ENCODE measurements at places on chromosomes 5 and 9. TPM values are rescaled to one million over a fixed set of nuclear protein-coding genes. Genes with fewer than 3 reads are reported as not detected.

- no peak for DNase-seq
Observed at GRCh38 chr9:130117376-130117775, 54.8 kb upstream of the NCS1 start.

DPYSL3 gene
- 68.5 TPM for total RNA-seq

ACSL6 gene
- total RNA-seq: 0.49 TPM

PPP6C gene
- total RNA-seq: 26.8 TPM

GRCh38 chr9:128231638-128232527 lies 28.7 kb downstream of the DNM1 start:
- no peak for DNase-seq

- no peak for DNase-seq
Observed at GRCh38 chr5:146805081-146805480, 73.5 kb downstream of the PPP2R2B start.

ARID3C gene
- total RNA-seq: not detected

GRCh38 chr9:10705383-10705782 lies 92.6 kb upstream of the PTPRD start:
- DNase-seq: no peak

GRCh38 chr5:133753856-133754255 lies 141.5 kb upstream of the FSTL4 start:
- no peak for DNase-seq

MYMK gene
- not detected for total RNA-seq

LCP2 gene
- 25.5 TPM for total RNA-seq

DNA sequence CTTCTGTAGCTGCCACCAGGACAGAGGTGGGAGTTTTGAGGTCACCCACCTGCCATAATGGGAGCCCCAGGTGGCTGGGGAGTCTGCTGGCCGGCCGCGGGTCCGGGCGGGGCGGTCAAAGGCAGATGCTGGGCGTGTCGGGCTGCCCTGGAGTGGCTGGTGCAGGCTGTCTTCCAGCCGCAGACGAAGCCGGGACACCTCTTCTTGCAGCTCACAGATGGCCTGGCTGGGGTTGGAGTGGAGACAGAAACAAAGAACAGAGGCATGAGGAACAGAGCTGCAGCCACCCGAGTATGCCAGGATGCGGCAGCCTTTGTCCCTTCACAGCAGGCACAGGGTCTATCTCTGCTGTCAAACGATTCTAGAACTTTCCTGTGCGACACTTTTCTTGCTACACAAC lies 18.0 kb downstream of the ORM2 start:
- no peak for DNase-seq

- DNase-seq: no peak
Observed at GRCh38 chr9:115964710-115965347, 188.8 kb upstream of the PAPPA start.

DNA sequence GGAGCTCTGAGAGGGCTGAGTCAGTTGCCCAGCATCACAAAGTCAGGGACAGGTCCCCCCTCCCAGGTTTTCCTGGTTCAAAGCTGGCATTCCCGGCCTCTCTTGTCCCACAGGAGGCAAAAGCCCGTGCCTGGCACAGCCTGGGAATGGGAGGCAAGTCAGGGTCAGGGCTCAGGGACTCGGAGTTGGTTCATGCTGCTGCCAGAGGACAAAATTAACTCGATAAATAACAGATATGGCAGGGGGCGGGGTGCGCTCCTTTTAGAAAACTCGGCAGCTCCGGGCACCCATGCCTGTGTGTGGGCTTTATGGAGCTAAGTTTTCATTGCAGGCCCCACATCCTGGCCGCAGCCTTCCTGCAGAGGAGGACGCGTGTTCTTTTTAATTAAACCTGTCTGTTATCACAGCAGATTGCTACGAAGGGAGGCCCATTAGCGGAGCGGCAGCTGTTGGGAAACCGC lies 62.8 kb upstream of the LMX1B start:
- no peak for DNase-seq

GRCh38 chr5:17743580-17744435 lies 109.5 kb downstream of the TAF11L14 start:
- DNase-seq: no peak

DNA sequence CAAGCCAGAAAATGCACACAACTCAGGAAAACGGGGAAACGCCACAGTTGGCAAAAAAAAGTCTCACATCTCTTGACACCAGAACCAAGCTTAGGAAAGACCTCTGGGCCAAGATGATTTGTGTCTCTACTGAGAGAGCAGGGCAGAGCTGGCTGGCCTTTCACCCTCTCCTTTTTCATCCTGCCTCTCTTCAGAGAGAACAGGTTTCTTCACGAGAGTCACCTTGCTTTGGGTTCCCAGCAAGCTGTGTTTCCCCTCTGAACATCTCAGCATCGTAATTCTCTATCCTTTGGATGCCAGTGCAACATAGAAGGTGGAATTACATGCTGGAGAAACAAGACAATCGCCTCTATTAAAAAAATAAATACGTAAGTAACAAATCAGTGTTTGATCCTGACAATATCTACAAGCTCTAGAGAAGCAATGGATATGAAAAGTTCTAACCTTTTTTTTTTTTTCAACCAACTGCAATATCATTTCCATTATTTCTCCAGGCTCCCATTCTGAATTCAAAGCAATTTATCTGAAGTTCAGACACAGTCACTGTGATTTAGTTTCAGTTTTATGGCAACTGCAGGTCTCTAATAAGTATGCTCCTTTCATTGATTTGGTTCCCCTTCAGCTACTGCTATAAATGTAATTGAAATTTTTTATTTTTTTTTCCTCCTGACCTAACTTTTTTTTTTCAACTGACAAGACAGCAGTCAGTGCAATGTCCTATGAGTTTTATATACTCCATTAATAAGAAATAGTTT lies 708.6 kb downstream of the DTWD2 start:
- DNase-seq: no peak

DNA sequence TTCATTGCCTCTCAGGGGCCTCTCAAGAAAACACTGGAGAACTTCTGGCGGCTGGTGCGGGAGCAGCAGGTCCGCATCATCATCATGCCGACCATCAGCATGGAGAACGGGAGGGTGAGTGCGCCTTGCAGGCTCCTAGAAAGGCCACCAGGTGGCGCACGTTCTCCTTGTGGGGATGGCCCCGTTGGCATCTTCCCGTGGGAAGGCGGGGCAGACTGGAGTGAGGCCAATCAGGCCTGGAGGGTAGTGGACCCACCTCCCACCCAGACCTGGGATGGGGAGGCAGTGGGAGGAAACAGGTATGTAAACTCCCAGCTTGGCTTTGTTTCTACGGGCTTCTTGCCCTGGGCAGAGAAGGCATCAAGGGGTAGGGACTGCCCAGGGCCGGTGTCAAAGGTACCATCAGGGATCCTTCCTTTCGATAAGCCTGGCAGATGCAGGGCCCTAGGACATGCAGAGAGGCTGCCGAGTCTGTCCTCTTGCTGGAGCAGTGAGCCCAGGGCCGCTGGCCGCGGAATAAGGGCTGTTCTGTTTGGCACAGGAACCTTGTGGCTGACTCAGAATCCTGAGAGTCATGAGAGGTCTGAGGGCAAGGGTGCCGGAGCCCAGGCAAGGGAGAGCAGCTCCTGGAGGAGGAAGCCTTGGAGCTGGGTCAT lies 18.9 kb upstream of the SPTLC1 start:
- DNase-seq: no peak

DNA sequence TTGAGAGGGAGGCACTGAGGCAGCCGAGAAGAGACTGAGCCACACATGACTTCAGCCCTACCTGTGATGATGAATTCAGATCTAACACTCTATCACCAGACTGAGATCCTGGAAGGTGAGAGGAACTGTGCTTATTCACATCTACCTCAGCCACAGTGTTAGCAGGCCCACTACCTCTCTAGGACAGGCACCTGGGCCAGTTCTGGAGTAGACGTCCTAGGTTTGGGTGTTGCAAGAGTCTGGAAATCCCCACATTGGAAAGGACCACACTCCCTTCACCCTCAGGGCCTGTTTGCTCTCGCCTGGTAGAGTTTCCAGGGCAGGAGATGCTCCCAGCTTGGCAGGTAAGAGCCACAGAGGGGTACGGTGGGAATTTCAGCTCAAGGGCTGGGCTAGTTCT lies 113.8 kb upstream of the CCL21 start:
- no peak for DNase-seq

- no peak for DNase-seq
Observed at GRCh38 chr5:64229163-64229774, 63.6 kb downstream of the RNF180 start.

- DNase-seq: no peak
Observed at GRCh38 chr9:128073253-128073886, 5.3 kb downstream of the SLC25A25 start.

GRCh38 chr9:135602789-135603481 lies 36.4 kb downstream of the GLT6D1 start:
- DNase-seq: no peak

ROPN1L gene
- total RNA-seq: 4.2 TPM

GRCh38 chr5:93150311-93151012 lies 430.6 kb downstream of the NR2F1-AS1 start:
- no peak for DNase-seq

RNF180 gene
- 14.0 TPM for total RNA-seq

ESM1 gene
- total RNA-seq: not detected

IL3 gene
- not detected for total RNA-seq

CYLC2 gene
- not detected for total RNA-seq

HTR1A gene
- not detected for total RNA-seq

GRCh38 chr5:159936686-159937329 lies 20.5 kb downstream of the ADRA1B start:
- DNase-seq: no peak

GRCh38 chr5:141994511-141995136 lies 18.2 kb downstream of the GNPDA1 start:
- no peak for DNase-seq

CBY3 gene
- total RNA-seq: not detected

Data from vagina (tissue), 2 donors.